Effector memory CD8-positive, alpha-beta T cell (primary cell): ENCODE measurements at places on chromosomes 7 and 10.

- no peak for DNase-seq
- H3K27me3 ChIP-seq = no peaks in the 10 kb centered on the region
- H3K27ac ChIP-seq = peak overlapping the region; percentile 96
- H3K4me1 ChIP-seq = peaks cover 50% of the 10 kb centered on the region
- peaks cover 18% of the 10 kb centered on the region for H3K36me3 ChIP-seq
- no peak overlapping the region for H3K4me3 ChIP-seq
These were observed 11.3 kb downstream of the KCNIP2 start for GRCh38 chr10:101832325-101832771.

DNA sequence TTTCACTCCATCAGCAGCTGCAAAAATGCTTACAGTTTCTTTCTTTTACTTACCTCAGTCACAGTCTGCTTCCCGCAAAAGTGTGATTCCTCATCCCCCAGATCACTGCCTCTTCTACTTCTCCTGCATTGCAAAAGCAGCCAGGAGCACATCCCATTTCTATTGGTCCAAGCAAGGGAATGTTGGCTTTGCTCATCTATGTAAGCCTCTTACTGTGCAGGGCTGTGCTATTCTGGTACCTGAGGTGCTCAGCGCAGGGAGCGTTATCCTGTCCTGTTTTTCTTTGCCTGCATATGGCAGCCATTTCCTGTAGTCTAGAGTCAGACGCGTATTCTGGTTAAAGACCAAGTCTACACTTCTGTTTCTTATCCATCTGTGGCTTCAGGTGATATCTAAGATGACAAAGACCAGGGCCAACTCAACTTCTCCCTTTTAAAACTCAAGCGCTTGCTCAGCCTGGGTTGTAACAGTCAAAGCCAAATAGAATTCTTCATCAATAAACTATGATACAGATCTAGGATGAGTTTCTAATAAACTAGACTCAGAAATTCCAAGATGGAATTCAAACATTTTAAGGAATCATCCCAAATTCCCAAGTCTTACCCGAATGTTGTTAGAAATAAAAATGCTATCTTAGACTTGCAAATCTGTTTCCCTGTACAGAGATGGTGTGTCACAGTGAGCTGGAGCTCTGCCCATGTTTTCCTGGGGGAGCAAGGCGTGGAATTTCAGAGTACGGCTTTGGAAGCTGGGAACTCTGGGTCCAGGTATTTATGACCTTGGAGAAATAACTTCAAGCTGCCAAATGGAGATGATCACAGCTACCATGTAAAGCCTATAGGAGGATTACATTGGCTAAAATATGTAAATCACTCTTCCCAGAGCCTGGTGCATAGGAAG lies 6.1 kb upstream of the RBM17 start:
- no peak overlapping the region for H3K27ac ChIP-seq
- no peak overlapping the region for H3K4me3 ChIP-seq
- peaks cover 12% of the 10 kb centered on the region for H3K4me1 ChIP-seq

GRCh38 chr7:130946114-130946513 lies 212.1 kb upstream of the KLF14 start:
- peaks cover 61% of the 10 kb centered on the region for H3K4me1 ChIP-seq
- H3K36me3 ChIP-seq = peaks cover 59% of the 10 kb centered on the region
- H3K27me3 ChIP-seq = no peaks in the 10 kb centered on the region
- H3K4me3 ChIP-seq = peak overlapping the region; percentile 72
- DNase-seq = no peak

- H3K36me3 ChIP-seq = peaks cover 4% of the 10 kb centered on the region
- no peak for DNase-seq
- no peaks in the 10 kb centered on the region for H3K27me3 ChIP-seq
- H3K27ac ChIP-seq = peak overlapping the region; percentile 76
- H3K4me3 ChIP-seq = peak overlapping the region; percentile 100
These were observed 120.0 kb downstream of the LYZL1 start for GRCh38 chr10:29408847-29409240.

GRCh38 chr10:27660711-27661110 lies 84.9 kb downstream of the MKX start:
- H3K36me3 ChIP-seq = peaks cover 20% of the 10 kb centered on the region
- no peak overlapping the region for H3K27ac ChIP-seq
- no peak for DNase-seq
- H3K27me3 ChIP-seq = peaks cover 67% of the 10 kb centered on the region

GRCh38 chr7:371119-371778 lies 81.3 kb downstream of the FOXL3 start:
- no peak overlapping the region for H3K27ac ChIP-seq
- no peaks in the 10 kb centered on the region for H3K36me3 ChIP-seq
- peaks cover 4% of the 10 kb centered on the region for H3K4me1 ChIP-seq
- H3K27me3 ChIP-seq = no peaks in the 10 kb centered on the region

- no peak overlapping the region for H3K4me3 ChIP-seq
- no peaks in the 10 kb centered on the region for H3K27me3 ChIP-seq
- no peak overlapping the region for H3K27ac ChIP-seq
- H3K36me3 ChIP-seq = no peaks in the 10 kb centered on the region
- no peak for DNase-seq
These were observed 947.1 kb downstream of the GRM8 start for GRCh38 chr7:126305671-126306070.

DNA sequence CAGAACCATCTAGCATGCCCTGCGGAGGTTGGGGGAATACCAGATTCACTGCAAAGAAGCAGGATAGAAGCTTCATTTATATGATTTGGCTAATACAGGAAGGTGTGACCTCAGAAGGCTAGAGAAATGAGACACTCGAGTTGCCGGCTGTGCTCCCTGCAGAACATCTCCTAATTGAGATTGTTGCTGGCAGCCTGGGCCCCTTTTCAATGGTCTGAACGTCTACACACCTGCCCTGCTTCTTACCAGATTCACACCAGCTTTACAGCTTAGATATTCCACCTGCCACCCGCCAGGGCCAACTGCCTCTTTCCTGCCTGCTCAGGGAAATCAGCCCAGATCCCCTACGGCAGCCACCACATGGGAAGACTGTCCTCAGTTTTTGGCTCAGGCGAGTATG lies 475.3 kb upstream of the AUTS2 start:
- H3K27ac ChIP-seq = no peak overlapping the region
- no peak overlapping the region for H3K4me3 ChIP-seq
- no peaks in the 10 kb centered on the region for H3K27me3 ChIP-seq
- no peaks in the 10 kb centered on the region for H3K36me3 ChIP-seq
- H3K4me1 ChIP-seq = no peaks in the 10 kb centered on the region

GRCh38 chr7:142375710-142376313 lies 118.0 kb upstream of the PRSS58 start:
- peaks cover 16% of the 10 kb centered on the region for H3K27me3 ChIP-seq
- H3K4me3 ChIP-seq = peak overlapping the region; percentile 75

- no peaks in the 10 kb centered on the region for H3K4me1 ChIP-seq
- H3K27ac ChIP-seq = no peak overlapping the region
- no peak for DNase-seq
- no peaks in the 10 kb centered on the region for H3K27me3 ChIP-seq
- H3K36me3 ChIP-seq = no peaks in the 10 kb centered on the region
These were observed 154.1 kb upstream of the PDE1C start for GRCh38 chr7:32224276-32224675.

DNA sequence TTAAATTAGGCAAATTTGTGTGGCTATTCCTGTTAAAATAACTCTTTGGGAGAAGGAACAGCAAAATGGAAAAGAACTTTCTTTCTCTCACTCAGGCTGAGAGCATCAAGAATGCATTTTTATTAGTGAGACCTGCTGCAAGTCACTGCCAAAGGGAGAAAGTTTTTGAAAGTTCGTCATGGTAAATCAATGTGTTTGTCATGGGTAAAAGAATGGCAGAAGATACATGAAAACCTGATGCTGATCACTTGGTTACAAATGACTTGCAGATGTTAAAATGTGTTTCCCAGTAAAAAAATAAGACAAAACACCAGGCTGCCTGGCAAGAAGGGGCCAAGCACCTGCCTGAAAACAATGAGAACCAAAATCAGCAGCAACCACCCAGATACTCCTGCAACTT lies 484.7 kb upstream of the NRP1 start:
- no peaks in the 10 kb centered on the region for H3K27me3 ChIP-seq
- H3K4me3 ChIP-seq = no peak overlapping the region
- H3K27ac ChIP-seq = no peak overlapping the region
- H3K36me3 ChIP-seq = no peaks in the 10 kb centered on the region

GRCh38 chr10:86974484-86974883 lies 6.2 kb downstream of the ADIRF start:
- no peak overlapping the region for H3K27ac ChIP-seq
- no peak overlapping the region for H3K4me3 ChIP-seq
- DNase-seq = no peak

GRCh38 chr7:41571573-41571972 lies 131.3 kb downstream of the INHBA start:
- H3K27ac ChIP-seq = no peak overlapping the region
- DNase-seq = no peak
- no peaks in the 10 kb centered on the region for H3K27me3 ChIP-seq
- no peak overlapping the region for H3K4me3 ChIP-seq

DNA sequence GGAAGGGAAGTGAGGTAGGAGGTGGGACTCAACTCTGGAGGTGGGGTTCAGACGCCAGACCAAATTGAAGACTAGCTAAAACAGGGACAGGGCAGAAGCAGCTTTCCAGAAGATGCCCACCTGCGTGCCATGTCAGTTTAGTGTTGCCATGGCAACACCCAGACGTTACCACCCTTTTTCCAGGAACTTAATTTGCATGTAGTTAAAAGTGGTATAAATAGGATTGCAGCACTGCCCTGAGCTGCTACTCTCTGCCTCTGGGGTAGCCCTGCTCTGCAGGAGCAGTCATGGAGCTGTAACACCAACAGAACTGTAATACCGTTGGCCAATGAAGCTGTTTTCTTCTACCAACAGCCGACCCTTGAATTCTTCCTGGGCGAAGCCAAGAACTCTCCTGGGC lies 93.8 kb downstream of the PRKCQ start:
- H3K27ac ChIP-seq = peak overlapping the region; percentile 74
- no peaks in the 10 kb centered on the region for H3K27me3 ChIP-seq
- no peak for DNase-seq
- peaks cover 83% of the 10 kb centered on the region for H3K36me3 ChIP-seq
- H3K4me3 ChIP-seq = no peak overlapping the region

GRCh38 chr10:2899246-2899951 lies 167.9 kb upstream of the PFKP start:
- H3K27me3 ChIP-seq = peaks cover 50% of the 10 kb centered on the region
- no peak overlapping the region for H3K27ac ChIP-seq
- no peaks in the 10 kb centered on the region for H3K4me1 ChIP-seq
- H3K36me3 ChIP-seq = no peaks in the 10 kb centered on the region

- no peaks in the 10 kb centered on the region for H3K36me3 ChIP-seq
- no peaks in the 10 kb centered on the region for H3K4me1 ChIP-seq
- H3K4me3 ChIP-seq = no peak overlapping the region
- no peak overlapping the region for H3K27ac ChIP-seq
These were observed 26.9 kb downstream of the SLC25A28 start for GRCh38 chr10:99593312-99593711.

DNA sequence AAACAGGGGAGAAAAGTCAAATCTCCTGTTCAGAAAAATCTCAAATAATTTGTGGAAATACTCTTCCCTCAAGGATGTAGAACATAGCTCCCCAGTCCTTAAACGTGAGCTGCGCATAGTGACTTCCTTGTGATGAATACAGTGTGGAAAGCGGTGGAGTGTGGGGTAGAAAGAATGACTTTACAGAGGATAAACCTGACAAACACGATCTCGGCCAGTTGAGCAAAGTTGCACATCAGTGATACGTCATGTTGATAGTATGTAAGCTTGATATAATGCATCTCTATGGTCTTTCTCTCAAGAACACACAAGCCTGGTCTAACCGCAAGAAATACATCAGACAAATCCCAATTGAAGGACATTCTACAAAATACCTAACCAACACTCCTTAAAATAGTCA lies 32.0 kb upstream of the ZCCHC24 start:
- H3K27ac ChIP-seq = no peak overlapping the region
- H3K4me1 ChIP-seq = no peaks in the 10 kb centered on the region
- DNase-seq = no peak
- H3K4me3 ChIP-seq = no peak overlapping the region

DNA sequence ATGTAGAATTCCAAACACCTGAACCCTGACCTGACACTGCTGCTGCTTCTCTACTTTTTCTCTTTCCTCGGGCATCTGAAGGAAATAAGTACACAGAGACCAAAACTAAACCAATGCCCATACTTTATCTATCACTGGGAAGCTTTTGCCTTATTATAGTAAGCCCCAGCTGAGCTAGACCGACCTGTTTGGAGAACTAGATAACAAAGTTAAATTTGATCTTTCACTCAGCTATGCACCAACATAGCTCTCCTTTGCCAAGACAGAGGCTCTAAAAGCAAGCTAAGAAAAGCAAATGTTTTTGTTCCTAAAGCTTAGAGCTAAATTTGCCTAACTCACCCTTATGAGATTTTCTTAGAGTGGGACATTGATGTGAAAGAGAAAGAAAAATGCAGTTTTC lies 39.1 kb downstream of the NHLRC2 start:
- no peak overlapping the region for H3K4me3 ChIP-seq
- DNase-seq = no peak
- peaks cover 10% of the 10 kb centered on the region for H3K36me3 ChIP-seq
- peaks cover 5% of the 10 kb centered on the region for H3K4me1 ChIP-seq

GRCh38 chr10:75693489-75693888 lies 262.1 kb downstream of the LRMDA start:
- no peak overlapping the region for H3K27ac ChIP-seq
- no peaks in the 10 kb centered on the region for H3K4me1 ChIP-seq
- H3K36me3 ChIP-seq = peaks cover 2% of the 10 kb centered on the region
- H3K4me3 ChIP-seq = no peak overlapping the region

GRCh38 chr7:114502454-114503254 lies 88.0 kb downstream of the FOXP2 start:
- no peak for DNase-seq
- no peaks in the 10 kb centered on the region for H3K4me1 ChIP-seq
- H3K4me3 ChIP-seq = no peak overlapping the region
- H3K27me3 ChIP-seq = no peaks in the 10 kb centered on the region
- no peaks in the 10 kb centered on the region for H3K36me3 ChIP-seq
- no peak overlapping the region for H3K27ac ChIP-seq

GRCh38 chr10:13670311-13670710 lies 83.5 kb downstream of the PRPF18 start:
- no peaks in the 10 kb centered on the region for H3K36me3 ChIP-seq
- no peaks in the 10 kb centered on the region for H3K27me3 ChIP-seq
- no peak overlapping the region for H3K4me3 ChIP-seq

GRCh38 chr10:126734015-126734414 lies 63.5 kb upstream of the C10orf90 start:
- H3K4me1 ChIP-seq = no peaks in the 10 kb centered on the region
- no peaks in the 10 kb centered on the region for H3K36me3 ChIP-seq
- no peak for DNase-seq
- no peak overlapping the region for H3K27ac ChIP-seq
- no peak overlapping the region for H3K4me3 ChIP-seq

- H3K27ac ChIP-seq = peak overlapping the region; percentile 55
- no peak for DNase-seq
- peaks cover 14% of the 10 kb centered on the region for H3K4me1 ChIP-seq
- peaks cover 3% of the 10 kb centered on the region for H3K36me3 ChIP-seq
These were observed 21.9 kb upstream of the KCNK18 start for GRCh38 chr10:117175215-117175900.
